D341Med (cell line): ENCODE measurements at places on chromosomes 13 and 19.

GRCh38 chr19:29622166-29623070, 16.3 kb downstream of the POP4 start:
- DNase-seq: no peak

DNA sequence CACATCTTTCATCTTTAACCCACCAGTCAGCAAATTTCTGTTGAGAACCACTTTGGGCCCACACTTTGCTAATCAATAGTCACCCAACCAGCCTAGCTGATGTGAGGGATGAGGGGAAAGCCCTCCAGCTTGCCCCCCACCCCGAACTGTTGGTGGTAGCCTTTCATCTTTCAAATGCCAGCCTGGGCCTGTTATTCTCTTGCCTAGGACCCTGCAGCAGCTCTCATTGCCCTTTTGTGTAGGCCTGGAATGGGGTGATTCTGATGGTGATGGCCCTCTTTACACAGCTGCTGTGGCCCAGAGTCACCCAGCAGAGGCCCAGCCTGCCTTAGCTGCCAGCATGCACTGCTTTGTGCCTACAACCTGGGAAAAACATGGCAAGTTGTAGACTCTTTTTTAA, 294.5 kb downstream of the SLC7A1 start:
- DNase-seq: no peak

DNA sequence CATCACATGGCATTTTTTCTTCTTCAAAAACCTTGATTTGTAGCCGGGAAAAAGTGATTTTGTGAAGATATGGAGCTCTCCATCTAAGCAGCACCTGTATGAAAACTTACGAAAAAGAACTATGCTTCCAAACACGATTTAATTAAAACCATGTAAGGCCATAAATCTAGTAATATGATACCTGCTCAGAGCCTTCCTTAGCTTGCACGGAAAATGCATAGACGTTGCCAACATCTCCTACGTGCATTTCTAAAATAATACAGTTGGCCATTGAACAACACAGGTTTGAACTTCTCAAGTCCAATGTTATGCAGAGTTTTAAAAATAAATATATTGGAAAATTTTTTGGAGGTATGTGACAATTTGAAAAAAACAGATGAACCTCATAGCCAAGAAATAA, 59.1 kb upstream of the RNF113B start:
- DNase-seq: no peak

GRCh38 chr13:50238922-50239321, 223.7 kb downstream of the KCNRG start:
- DNase-seq: no peak
